ENCODE measurements at places on chromosomes 12 and 14. TPM values are rescaled to one million over a fixed set of nuclear protein-coding genes. Genes with fewer than 3 reads are reported as not detected.

DNA sequence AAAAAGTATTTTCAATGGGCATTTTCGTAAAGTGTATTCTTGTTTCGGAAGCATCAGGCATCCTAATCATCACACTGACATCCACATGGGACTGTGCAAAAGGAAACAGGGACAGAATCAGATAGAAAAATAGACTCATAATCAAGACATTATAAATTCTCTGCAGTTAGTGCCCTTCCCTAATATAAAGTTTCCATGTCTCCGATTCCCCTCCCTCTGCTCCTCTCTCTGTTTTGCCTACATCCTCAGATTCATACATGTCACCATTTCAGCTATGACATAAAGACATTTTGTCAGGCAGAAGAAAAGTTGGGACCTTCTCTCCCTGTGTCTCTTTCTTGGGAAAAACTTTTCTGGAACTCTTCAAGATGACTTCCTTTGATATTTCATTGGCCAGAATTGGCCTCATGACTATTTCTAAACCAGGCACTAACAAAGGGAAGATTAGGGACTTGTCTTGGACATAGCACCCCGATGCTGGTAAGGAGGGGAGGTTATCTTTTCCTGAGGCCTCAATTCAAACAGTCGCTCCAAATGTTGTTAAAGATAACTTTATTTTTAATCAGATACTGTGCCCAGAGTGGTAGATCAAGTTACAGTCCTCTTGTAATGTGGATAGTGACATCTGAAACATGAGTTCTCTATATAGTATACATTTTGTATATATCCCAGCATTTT, 212.1 kb upstream of the BTG1 start:
- DNase-seq, result no peak

The CIROP gene
- total RNA-seq, result not detected

The OR4Q2 gene
- not detected for total RNA-seq

DNA sequence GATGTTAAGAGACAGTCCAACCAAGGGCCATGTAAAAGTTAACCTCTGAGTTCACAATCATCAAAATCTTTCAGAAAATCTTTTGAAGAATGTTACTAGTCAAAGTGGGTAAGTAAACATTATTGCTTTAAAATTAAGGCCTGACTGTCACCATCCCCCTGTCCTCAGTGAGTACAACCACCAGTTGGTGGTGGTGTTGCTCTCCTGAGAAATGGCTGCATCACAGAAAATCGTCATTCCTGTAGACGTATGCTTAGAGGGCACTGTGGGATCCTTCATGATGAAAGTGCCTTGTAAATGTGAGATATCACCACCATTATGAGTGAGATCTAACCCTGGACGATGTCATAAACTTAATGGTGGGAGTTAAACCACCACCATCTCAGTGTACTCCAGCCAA, 451.2 kb downstream of the RPS29 start:
- no peak for DNase-seq

DNA sequence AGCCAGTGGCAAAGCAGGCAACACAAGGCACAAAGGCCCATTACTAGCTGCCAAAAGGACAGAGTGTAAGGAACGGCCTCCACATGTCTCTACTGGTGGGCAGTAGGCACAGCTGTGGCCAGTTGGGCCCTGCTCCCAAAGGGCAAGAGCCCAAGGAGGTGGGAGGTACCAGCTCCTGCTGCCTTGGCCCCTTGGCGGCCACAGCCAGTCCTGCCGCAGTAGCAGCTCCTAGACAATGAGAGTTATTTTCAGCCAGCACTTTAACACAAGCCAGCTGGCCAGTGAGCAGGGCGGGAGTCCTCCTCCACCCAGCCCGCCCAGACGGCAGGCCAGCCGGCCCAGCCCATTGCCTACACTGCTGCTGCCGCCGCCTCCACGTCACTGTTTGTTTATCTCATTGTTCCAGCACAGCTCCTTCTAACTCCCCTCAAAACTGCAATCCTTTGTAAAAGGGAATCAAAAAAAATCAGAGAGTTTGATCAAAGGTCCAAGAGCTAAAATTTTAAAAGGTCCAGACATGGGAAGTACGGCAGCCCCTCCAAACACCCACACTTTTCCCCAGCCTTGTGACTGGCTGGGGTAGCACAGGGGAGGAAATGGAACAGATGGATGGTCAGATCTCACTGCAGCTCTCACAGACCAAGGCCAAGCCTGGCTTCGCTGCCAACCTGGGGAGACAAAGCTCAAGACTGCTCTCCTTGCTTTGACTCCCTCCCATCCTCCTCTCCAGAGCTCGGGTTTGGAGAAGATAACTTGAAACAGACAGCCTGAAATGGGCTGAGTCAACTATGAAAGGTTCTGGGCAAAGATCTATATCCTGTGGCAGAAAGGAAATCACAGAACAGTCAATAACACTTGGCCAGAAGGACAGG, 33.5 kb downstream of the FMNL3 start:
- peak; percentile 92 for DNase-seq

- peak; percentile 80 for DNase-seq
Measured at GRCh38 chr12:124904306-124905098, 9.9 kb downstream of the UBC start.

DNA sequence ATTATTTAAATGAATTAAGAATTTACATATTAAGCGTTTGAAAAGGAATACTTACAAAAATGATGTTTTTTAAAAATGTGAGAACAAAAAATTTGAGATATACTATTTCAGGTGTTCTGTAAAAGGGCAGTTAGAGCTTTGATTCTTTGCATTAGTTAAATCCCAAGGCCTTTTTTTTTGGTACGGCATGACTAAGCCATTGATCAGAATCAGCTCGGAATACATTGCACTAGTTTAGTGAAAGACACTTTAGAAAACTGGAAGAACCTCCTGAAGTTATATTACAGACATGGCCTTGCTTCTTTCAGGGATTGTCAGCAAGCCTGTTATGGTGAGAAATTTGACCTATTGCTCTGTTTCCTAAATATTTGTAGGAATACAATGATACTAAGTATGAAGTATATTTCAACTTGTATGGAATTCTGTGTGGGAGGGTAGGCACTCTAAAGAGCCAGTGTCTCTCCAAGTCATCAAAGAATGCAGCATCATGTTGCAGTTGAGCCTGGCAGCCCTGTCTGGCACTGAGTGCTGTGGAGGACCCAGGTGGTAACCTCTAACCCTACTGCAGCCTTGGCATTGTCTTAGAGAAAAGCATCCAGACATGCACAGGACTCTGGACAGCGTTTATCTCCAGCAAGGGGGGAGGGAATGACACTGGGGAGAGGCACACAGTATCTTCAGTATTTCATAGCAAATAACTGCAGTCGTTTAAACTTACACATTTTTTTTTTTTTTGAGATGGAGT, 1.5 kb downstream of the KLC1 start:
- DNase-seq, result no peak

DNA sequence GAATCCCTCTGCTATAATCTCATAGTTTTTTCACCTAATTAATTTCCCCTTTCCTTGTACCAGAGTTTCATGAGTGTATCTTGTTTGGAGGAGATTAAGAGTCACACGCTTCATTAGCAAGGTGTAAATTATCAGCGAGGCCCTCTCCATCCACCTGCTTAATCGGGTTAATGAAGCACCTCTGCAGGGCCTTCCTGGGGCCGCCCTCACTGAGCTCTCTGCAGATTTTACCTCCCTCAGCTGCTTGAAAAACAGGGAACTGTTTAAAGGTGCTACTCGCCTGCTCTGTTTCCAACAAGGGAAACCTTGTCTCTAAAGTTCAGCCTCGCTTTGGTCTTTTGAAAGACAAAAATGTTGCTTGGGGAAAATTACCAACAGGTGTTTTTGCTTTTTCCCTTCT, 35.8 kb downstream of the OTX2 start:
- DNase-seq, result no peak

- DNase-seq, result no peak
Measured at GRCh38 chr12:130955238-130955816, 1.6 kb downstream of the ADGRD1 start.

The IFI27 gene
- total RNA-seq, result 118 TPM

GRCh38 chr12:54988402-54989054, 4.0 kb upstream of the TESPA1 start:
- peak; percentile 71 for DNase-seq

DNA sequence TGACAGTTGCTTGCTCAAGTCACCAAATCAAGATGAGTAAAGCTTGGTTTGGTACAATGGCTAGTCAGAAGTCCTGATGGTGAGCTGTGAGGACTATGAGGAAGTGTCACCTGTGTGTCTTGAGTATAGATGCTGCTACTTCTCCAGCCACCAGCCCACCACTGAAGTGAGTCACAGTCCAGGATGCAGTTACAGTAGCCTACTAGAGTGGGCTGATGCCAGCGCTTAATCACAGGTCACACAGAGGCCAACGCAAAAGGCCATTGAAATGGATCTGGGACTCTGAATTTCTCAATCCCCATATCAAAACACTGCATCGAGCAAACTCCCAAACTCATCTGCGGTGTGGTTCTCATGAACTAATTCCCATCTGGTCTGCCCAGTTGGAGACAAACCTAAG, 223.1 kb downstream of the ANO6 start:
- DNase-seq, result no peak

DNA sequence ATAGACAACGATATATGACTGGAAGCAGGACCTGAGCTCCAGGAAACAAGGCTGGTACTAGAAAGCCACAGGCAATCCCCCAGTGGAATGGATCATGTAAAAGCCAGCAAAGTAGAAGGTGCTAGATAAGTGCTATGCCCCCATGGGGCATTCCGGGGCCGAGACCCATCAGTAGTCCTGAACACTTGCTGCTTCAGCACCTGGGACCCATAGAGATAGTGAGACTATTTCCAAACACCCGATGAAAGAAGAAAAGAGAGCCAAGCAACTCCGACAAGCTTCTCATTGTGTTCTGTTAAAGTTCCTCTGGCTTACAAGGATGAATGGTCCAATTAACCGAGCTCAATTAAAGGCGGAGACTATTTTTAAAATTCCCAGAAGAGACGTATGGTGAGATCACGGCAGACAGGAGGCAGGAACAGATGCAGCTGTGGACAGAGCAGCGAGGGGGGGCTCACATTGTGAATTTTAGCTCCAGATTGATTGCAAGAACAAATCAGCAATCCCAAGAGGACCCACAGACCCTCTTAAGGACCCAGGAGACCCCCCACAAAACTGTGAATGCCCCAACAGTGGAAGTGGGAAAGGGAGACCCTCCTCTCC, 142.5 kb upstream of the OVCH1 start:
- no peak for DNase-seq

The RAD51AP1 gene
- 5.2 TPM for total RNA-seq
